GM18507 (cell line): ENCODE measurements at places on chromosomes 2 and 18.

DNA sequence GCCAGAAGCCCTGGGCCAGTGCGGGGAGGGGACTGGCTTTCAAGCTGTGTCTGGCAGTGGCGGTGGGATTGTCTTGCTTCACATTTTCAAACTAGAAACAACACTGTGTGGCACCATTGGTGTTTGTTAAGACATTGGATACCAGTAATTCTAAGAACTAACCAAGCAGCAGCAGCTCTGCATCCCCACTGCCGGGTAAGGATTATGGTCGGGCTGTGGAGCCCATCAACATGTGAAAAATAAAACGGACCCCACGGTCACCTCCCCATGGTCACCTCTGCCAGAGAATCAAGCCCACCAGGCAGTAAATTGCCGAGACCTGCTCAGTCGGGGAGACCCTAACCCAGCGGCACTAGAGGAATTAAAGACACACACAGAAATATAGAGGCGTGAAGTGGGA, 65.3 kb downstream of the C18orf63 start:
- no peak for DNase-seq

GRCh38 chr2:20671036-20671735, 4.2 kb downstream of the GDF7 start:
- no peak for DNase-seq

- DNase-seq: no peak
Observed at GRCh38 chr2:201280191-201281040, 20.1 kb downstream of the CASP8 start.

DNA sequence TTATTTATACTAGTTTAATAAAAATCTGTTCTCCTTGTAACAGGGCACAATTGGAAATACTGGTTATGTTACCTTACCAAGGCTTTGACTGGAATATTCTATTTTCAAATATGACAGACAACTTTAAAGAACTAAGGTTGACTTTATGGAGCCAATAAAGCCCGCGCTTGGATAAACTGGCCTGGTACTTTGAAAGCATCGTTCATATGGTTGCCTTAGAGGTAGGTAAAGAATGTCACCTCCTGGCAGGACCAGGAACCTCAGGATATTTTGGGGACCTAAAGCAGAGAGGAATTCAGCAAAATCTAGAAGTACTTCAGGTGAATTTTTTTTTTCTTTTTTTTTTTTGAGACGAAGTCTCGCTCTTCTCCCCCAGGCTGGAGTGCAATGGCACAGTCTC, 71.2 kb upstream of the CREB1 start:
- no peak for DNase-seq

DNA sequence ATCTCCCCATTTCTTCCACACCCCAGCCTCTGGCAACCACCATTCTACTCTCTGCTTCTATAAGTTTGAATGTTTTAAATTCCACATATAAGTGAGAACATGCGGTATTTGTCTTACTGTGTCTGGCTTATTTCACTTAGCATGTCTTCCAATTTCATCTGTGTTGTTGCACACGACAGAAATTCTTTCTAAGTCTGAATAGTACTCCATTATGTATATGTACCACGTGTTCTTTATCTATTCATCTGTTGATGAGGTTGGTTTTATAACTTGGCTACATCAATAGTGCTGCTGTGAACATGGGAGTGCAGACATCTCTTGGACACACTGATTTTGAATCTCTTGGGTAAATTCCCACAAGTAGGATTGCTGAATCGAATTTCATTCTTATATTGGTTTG, 31.8 kb upstream of the MTX2 start:
- DNase-seq: no peak

GRCh38 chr2:78147466-78147865, 625.3 kb upstream of the LRRTM4 start:
- DNase-seq: no peak

- DNase-seq: peak; percentile 87
Observed at GRCh38 chr2:23384551-23385343, at the start of gene KLHL29. TSS of gene KLHL29 (plus strand) at chr2:23385179. CDS start at chr2:23562197, 177,018 bp downstream.

DNA sequence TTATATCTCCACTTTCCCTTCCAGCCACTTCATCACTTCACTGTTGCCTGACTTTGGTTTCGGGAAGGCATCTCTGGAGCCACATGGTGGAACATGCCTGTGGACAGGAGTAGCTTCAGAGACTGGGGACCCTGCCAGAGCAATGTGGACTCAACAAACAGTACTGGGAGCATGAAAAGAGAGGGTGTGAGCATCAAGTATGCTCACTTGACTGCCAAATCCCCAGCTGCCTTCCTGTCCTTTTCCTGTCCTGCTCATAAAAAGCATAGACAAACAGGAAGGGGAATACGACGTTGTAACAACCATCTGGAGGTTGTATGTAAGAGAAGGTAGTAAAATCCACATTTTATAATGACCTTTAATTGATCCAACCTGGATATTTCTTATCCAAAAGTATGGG, 61.3 kb upstream of the CSRNP3 start:
- DNase-seq: no peak

GRCh38 chr2:96116879-96117533, 635 bp upstream of the ADRA2B start:
- DNase-seq: peak; percentile 83

DNA sequence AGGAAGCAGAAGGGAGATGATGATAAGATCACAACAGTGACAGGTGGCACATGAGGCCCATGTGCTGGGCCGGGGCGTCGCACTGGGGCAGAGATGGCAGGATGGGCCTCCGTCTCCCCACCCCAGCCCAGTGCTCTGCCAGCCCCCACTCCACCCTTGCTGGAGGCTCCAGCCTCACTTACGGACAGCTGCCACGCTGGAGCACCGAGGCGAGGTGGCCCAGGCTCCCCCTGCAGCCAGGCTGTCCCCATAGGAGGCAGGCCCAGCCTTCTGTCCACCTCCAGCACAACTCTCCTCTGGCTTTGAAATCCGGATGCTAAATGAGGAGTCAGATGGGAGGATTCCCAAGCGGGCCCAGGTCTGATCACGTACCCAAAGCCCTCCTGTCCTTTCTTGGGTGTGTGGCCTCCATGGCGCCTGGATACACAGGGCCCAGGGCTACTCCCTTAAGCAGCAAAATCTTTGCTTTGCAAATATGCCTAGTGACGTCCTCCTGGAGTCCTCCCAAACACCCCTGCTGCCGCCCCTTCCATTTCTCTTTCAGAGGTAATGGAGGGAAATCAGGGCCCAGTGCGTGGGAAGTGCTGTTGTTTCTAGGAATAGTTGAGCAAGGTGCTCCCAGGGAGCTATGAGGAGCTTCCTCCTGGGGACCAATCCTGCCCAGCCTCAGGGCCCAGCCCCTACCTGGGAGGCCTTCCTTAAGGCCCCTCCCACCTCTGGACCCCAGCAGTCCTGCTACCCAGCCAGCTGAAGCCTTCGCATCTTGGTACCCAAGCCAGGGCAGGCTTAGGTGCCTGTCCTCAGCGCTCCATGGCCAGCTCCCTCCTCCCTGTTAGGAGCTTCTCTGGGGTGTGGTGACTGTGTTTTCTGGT, 170.4 kb upstream of the MYCN start:
- no peak for DNase-seq

GRCh38 chr2:227864161-227864756, 7.2 kb upstream of the DAW1 start:
- no peak for DNase-seq

GRCh38 chr2:186590759-186591505, 1.1 kb downstream of the ITGAV start:
- no peak for DNase-seq

- no peak for DNase-seq
Observed at GRCh38 chr18:49368161-49368875, 92.1 kb downstream of the DYM start.

DNA sequence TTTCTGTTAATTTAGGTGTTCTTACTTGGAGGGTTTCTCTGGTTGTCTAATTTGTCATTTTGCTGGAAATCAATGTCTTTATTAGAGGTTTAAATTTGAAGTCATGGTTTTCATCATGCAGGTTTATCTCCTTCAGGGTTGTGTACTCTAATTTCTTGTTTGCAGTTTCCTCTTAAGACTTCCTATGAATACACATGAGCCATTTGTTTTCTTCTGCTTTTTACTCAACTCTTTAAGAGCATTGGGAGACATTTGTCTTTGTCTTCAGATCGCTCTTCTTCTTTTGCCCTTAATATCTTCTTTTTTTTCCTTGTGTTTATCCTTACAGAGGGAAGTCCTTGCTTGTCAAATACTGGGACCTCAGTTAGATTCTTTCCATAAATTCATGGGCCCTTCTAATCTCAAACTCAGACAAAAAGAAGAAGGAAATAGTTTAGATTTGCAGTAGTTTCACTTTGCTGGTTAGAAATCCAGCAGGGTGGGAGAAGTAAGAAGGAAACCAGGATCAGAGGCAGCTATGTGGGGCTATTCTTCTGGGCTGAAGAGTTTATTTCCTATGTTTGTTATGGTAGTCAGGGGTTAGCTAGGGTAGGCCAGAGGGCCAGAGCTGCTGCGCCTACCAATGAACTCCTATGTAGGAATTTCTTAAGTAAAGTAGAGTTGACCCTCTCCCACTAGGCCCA, 176.6 kb downstream of the DYSF start:
- no peak for DNase-seq

GRCh38 chr18:27130065-27130630, 55.0 kb downstream of the CHST9 start:
- no peak for DNase-seq

DNA sequence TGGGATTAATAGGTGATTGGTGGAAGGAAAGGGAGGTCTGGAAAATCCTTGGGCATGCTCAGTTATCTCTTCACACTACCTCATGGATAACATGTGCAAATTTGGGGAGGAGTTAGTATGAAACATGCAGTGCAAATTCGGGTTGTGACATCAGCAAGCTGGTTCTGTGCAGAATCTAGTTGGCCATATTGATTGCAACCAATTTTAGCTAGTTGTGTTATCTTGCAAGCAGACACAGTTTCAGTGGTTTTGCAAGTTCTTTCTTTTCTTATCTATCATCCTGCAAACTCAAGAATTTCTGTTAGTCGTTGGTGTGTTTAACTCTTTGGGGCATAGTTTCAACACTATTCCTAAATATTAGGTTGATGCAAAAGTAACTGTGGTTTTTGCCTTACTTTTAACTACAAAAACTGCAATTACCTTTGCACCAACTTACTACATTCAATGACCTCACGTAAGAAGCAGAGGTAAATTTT, 135.4 kb downstream of the PTH2R start:
- no peak for DNase-seq

DNA sequence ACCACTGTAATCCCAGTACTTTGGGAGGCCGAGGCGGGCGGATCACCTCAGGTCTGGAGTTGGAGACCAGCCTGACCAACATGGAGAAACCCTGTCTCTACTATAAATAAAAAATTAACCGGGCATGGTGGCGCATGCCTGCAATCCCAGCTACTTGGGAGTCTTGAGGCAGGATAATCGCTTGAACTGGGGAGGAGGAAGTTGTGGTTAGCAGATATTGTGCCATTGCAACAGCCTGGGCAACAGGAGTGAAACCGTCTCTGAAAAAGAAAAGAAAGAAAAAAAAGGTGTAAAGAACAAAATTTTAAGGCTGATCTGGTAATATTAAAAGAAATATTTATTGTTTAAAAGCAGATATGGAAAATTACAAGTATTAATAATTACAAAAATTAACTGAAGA, 29.7 kb downstream of the ZNF804A start:
- DNase-seq: no peak

DNA sequence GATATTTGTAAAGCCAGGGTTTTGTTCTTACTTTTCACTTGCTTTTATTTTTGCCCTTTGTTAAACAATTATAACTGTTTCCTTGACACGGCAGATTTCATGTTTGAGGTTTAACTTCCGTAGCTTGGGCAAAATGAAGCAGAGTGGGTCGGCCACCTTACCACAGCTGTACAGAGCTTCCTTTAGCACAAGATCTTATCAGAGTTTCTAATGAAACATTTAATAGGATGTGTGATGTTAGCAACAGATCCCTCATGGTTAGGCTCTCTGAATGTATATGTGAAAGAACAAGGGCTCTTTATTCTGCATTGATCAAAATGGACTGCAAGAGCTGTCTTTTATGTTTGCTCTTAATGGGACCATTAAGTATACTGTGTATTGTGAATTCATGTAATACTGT, 22.3 kb downstream of the RNF125 start:
- DNase-seq: no peak

DNA sequence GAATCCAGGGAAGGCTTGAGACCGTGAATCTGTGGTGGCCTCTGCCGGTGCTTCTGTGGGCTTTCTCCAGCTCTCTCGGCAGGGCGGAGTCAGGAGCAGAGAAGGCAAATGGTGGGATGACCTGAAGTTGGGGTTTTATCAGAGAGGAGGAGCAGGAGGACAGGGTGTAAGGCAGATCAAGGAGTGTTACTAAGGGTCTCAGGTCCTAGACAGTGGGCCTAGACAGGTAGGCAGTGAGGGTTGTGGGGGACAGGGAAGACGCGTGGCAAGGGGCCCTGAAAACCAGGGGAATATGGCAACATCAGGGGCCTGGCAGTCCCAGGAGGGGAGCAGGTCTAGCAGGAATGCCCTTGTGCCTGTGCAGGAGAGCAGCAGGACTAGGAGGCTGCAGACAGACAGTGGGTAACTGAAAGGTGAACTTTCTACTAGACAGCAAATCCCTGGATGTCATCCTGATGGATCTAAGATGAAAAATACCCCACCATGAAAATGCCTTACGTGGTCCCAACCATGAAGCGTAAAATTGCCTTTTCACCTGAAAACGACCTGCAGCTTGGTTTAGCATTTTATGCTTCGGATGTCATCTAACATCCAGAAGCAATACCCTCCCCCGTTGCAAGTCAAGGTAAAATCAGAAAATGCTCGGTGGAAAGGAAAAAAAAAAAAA, 42.1 kb downstream of the SRSF7 start:
- DNase-seq: no peak

DNA sequence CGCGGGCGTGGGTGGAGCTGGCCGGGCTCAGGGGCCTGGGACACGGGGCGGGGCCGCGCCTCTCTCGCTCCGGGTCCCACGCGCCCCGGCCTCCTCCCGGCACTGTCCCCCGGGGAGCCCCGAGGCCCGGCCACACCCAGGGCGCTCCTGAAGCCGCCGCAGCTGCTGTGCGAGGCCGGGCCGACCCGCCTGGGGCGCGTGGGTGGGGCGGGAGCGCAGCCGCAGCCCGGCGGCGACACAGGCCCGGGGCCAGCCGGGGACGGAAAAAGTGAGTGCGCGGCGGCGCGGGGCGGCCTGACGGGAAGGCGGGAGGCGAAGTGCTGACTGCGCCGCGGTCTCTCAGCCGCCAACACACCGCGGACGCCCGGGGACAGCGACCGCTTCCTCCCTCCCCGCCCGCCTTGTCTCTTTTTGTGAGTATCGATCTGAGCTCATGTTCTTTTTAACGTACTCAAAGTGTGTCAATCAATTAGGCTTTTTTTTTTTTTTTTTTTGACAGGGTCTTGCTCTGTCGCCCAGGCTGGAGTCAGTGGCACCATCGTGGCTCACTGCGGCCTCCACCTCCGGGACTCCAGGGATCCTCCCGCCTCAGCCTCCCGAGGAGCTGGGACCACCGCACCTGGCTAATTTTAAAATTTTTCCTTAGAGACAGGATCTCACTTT, 14.5 kb downstream of the PDCD1 start:
- no peak for DNase-seq

DNA sequence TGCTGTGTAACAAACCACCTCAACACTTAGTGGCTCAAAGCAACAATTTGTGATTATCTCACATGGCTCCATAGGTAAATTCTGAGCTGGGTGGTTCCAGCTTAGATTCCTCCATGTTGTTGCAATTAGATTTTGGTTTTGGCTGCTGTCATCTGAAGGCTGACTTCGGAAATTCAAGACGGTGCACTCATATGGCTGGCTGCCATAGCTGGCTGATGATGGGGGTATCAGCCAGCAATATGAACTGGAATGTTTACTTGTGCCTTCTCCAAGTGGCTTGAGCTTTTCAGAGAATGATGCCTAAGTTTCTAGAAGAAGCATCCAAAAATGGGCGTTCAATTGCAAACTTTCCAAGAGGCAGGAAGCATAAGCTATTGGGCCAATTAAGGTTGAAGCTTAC, 213.1 kb downstream of the GCA start:
- no peak for DNase-seq

GRCh38 chr18:76487782-76488181, 7.3 kb downstream of the ZNF516 start:
- no peak for DNase-seq
